HT1080 (cell line): ENCODE measurements at places on chromosomes 4 and X.

- peak; percentile 88 for DNase-seq
Observed at GRCh38 chr4:163694385-163694784, 199.9 kb downstream of the TMA16 start.

DNA sequence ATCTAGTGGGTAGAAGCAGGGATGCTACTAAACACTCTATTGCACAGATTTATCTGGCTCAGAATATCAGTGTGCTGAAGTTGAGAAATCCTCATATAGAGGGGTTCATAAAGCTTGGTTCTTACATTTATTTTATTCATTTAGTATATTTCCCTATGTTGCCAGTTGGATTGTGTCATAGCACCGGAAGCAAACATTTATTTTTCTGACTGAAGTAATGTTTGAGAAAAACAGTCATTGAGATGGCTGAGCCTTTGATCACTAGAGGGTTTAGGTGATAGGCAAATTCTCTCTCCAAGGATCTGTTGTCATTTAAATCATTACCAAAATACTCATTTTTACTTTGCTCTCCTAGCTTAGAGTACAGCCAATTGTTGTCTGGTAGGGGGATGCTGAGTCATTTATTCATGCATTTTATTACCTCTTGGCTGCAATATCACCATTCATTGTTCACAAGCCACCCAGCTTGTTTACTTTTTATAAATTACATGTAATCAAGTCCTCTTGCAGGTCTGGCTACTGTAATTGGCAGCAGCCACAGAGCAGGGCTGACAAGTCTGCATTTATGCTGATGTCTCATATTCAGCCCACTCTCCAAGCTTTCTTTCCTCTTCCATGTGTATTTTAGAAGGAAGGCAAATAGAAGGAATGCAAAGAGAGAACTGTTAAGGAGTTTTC lies 15.2 kb downstream of the GAB1 start:
- DNase-seq = no peak

- DNase-seq = peak; percentile 24
Observed at GRCh38 chrX:16853537-16853936, 16.6 kb downstream of the RBBP7 start.

GRCh38 chr4:84378983-84379382 lies 120.1 kb downstream of the NKX6-1 start:
- no peak for DNase-seq

DNA sequence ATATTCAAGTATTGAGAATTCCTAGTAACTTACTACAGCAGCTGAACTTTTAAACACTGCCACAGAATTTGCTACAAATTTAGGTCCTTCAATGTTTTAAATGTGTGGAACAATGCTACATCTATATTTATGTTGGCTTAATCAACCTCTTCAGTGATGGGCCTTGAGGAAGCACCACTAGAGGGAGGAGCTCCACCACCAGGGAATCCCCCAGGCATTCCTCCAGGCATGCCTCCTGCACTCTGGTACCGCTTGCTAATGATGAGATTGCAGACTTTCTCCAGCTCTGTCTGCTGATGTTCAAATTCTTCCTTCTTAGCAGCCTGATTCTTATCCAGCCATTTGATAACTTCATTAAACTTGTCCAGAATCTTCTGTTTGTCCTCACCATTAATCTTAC lies 190.8 kb downstream of the HTR2C start:
- no peak for DNase-seq

GRCh38 chr4:155704841-155705404 lies 38.3 kb downstream of the GUCY1A1 start:
- DNase-seq = no peak

GRCh38 chrX:72243472-72243871 lies 4.6 kb upstream of the ERCC6L start:
- peak; percentile 38 for DNase-seq

DNA sequence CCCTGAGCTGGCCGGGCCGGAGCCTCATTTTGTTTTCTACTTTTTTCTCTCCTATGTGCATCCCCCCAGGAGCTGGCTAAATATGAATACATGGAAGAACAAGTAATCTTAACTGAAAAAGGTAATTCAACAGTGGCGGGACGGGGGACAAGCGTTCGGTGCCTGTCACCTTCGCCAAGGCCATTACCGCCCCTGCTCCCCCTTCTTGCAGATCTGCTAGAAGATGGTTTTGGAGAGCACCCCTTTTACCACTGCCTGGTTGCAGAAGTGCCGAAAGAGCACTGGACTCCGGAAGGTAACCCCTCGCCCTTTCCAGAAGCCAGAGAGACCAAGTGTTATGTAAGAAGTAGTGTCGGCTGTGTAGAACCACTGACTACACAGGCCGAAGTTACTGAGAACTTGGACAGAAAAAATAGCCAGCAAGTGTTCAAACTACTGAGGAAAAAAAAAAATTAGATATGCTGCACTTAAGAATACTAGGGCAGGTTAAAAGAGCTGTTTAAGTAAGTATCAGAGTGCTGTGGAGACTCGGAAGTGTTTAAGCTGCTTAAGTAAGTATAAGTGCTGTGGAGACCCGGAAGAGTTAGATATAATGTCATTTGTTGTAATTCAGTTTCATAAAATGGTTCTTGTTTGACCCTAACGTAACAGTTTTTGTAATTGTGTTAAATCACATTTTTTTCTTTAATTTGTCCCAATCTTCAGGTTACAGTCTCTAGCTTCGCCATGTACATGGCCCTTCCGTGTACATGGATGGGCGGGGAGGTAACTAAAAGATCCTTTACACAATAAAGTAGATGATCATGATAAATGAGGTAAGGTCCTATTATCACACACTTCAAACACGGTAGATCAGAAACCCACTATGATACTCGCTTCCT lies 856 bp downstream of the SAT1 start:
- DNase-seq = no peak

DNA sequence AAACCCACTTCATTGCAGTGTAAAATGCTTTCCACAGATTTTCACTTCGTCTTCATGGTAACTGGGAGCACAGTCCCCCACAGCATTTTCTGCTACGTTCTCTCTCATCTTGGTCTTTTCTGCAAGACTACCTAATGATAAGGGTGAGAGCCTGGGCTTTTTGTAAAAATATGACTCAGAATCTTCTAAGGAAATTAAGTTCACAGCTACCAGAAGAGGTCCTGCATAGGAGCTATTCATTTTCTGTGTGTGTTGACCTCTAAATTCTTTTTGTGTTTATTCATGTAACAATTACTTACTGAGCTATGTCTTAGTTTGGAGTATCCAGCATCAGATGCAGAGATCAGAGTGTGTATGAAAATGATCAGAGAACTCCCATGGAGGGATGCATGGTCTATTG lies 192.2 kb downstream of the CPEB2 start:
- DNase-seq = no peak

DNA sequence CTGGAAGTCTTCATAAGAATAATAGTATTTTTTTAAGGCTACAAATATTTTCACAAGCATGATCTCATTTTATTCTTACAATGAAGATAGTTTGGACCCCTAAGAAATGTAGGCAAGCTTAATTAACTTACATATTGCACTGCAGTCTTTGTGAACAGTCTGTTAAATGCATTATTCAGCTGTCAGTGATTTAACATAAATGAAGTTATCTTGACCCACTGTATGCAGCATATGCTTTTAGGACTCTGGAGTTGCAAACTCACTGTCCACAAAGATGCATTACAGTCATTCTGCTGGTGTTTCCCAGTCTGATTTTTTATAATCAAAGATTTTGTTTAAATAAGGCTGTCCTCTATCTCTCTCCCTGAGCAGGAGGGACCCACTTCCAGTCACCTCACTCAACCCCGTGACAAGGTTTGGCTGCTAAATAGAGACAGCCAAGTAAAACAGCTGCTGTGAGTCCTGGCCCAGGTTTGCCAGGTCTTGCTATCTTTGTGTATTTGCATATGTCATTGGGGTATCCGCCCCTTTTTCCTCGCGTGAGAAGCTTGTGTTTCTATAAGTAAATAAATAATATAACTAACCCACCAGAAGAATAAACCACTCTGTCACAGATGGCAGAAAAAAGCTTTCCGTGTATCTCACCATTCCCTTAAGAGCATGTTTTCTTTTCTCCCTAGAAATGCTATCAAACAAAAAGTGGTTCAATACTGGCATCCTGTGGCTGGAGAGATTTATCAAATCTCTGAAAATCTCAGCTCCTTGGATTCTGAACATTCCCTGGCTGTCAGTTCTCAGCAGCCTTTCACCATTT lies 67.0 kb downstream of the SLC7A11 start:
- DNase-seq = no peak

DNA sequence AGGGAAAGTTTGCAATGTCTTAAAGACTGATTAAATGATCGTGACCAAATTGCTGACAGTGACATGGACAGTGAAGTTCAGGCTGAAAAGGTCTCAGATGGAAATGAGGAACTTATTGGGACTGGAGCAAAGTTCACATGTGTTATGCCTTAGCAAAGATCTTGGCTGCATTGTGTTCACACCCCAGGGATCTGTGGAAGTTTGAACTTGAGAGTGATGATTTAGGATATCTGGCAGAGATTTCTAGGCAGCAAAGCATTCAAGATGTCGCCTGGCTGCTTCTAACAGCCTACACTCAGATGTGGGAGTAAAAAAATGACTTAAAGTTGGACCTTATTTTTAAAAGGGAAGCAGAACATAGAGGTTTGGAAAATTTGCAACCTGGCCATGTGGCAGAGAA lies 21.4 kb downstream of the SCARB2 start:
- no peak for DNase-seq

- no peak for DNase-seq
Observed at GRCh38 chr4:102610476-102610875, 109.3 kb downstream of the NFKB1 start.

GRCh38 chr4:186885289-186885688 lies 161.6 kb upstream of the FAT1 start:
- DNase-seq = no peak

GRCh38 chr4:87356832-87357526 lies 34.0 kb downstream of the HSD17B11 start:
- DNase-seq = no peak

DNA sequence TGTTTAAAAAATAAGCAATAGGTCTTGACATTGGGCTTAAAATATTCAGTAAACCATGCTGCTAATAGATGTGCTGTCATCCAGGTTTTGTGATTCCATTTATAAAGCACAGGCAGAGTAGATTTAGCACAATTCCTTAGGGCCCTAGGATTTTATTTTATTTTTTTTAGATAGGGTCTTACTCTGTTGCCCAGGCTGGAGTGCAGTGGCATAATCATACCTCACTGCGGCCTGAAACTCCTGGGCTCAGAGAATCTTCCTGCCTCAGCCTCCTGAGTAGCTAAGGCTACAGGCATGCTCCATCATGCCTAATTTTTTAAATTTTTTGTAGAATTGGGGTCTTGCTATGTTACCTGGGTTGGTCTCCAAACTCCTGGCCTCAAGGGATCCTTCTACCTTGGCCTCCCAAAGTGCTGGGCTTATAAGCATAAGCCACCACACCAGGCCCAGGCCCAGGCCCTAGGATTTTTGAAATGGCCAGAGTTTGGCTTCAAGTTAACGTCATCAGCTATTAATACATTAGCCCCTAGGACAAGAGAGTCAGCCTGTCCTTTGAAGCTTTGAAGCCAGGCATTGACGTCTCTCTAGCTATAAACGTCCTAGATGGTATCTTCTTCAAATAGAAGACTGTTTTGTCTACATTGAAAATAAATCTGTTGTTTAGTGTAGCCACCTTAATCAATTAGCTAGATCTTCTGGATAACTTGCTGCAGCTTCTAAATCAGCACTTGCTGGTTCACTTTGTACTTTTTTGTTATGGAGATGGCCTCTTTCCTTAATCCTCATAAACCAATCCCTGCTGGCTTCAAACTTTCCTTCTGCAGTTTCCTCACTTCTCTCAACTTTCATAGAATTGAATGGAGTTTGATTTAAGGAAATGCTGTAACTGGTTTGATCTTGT lies 35.8 kb downstream of the EIF2S3 start:
- no peak for DNase-seq

GRCh38 chr4:174699654-174700053 lies 129.4 kb downstream of the GLRA3 start:
- DNase-seq = no peak

DNA sequence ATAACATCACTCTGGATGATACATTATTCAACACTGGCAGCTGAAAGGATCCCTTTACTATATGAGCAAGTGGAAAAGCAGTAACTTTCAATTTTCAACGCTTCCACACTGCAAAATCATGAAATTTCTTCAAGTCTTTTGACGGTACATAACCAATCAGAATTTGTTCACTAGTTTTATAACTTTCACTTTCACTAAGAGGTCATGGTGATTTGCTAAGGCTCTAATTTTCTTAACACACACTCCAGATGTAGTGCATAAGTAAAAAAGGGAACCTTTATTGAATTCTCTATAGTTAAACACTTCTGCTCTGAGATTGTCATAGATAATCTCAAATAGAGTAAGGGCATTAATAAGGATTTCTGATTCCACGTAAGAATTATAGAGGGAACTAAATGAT lies 4.1 kb downstream of the ARMCX2 start:
- no peak for DNase-seq

DNA sequence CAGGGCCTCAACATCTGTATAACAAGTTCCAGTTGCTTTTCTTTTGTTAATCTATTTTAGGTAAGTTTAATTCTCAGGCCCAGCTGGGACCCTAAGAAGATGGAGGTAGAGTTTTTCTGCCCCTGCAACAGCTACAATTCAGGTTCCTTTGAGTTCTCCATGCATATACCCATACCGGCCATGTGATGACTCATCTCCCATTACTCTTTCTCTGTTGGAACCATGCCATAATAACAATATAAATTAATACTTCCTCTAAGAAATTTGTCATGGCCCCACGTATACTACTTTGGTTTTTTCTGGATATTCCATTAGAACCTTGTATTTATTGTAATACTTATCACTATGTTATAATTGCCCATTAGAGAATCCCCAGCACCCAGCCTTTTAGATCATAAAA lies 1.3 kb upstream of the INTU start:
- peak; percentile 43 for DNase-seq

DNA sequence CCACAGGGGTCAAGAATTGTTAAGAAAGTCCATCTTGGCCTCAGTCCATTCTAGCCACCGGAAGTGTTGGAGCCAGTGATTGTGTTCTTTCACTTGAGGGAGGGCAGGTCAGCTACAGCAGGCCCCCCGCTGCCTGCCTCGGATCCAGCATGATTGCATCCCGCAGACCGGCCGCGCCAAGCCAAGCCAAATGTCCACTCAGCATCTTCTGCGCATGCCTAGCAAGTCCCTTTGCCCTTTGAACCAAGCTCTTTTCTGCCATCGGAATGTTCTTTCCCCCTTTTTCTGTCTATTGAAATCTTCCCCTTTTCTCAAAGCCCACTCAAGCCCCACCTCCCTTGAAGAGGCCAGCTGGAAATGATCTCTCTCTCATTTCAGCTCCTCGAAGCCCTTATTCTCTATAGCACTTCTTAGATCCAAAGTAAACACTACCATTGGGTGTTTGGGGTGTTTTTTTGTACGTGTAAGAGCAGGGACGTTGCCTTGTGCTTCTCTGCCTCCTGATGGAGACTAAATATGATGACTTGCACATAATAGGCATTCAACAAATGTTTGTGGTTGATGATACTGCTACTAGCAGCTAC lies 147.8 kb upstream of the BCOR start:
- no peak for DNase-seq

DNA sequence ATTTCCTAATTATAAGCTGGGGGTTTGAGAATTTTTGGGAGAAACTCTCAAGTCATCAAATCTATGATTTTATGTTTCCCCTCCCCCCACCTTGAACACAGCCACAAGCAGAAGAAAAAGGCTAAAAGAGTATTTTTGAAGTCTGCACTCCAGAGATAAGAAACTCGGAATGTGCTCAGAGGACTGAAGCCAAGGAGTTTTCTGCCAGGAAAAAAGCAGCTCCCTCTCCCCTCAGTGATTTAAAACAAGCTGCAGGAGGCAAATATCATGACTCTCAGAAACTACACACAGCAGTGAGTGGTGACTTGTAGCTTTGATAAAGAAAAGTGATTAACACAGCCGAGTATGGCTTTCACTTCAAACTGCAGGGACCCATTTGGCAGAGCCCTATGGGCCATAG lies 800.2 kb upstream of the FTHL17 start:
- DNase-seq = no peak
